ENCODE measurements at places on chromosomes 2 and 18.

- DNase-seq, result no peak
Observed at GRCh38 chr2:67213270-67213670, 183.9 kb upstream of the ETAA1 start.

- no peak for DNase-seq
Observed at GRCh38 chr2:75277111-75277510, 77.8 kb upstream of the TACR1 start.

DNA sequence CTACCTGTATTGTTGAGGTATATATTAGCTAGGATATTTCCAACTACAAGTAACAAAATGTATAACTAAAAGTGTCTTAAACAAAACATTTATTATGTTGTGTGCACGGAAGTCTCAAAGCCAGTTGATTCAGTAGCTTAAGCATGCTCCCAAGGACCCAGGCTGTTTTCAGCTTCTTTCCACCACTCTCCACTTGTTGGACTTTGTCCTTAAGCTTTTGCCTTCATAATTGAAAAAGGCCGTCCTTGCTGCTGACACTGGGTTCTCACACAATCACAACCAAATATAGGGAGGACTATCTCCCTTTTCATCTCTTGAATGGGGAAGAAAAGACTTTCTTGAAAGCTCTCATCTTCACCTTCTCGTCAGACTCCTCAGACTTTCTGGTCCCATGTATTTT lies 12.2 kb upstream of the NEMP2 start:
- DNase-seq, result no peak

- no peak for DNase-seq
Observed at GRCh38 chr2:177678939-177679338, 286.4 kb downstream of the AGPS start.

GRCh38 chr2:101368376-101368775 lies 18.9 kb downstream of the CREG2 start:
- DNase-seq, result no peak

DNA sequence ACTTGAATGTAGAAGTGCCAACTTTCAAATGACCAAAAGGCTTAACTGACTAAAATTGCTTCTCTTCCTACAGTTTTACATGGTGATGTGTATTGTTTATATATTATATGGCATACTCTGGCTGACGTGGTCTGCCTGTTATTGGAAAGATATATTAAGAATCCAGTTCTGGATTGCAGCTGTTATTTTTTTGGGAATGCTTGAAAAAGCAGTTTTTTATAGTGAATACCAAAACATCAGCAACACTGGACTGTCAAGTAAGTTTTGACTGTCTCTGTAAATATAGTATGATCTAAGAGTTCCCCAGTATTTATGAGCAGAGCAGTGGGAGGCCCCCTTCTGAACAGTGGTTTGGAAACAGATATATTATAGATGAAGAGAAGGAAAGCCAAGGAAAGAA lies 26.2 kb downstream of the TMEM87B start:
- no peak for DNase-seq

GRCh38 chr2:9473308-9473984 lies 905 bp upstream of the IAH1 start:
- no peak for DNase-seq

GRCh38 chr18:52001106-52001505 lies 338.9 kb upstream of the DCC start:
- DNase-seq, result no peak

DNA sequence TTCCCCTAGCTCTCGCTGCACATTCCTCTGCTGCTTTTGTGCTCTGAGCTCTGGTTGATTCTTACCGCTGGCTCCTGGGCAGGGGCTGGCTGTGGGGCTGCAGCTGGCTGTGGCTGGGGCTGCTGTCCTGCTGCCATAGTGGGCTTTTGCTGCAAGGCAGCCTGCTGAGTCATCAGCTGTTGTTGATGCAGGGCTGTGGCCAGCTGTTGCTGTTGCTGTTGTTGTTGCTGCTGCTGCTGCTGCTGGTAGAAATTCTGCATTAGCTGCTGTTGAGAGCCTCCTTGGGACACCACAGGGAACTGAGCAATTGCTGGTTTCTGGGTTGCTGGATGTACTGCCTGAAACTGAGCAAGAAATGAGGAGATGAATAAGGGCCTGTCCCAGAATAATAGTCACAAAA lies 77.2 kb upstream of the NFU1 start:
- DNase-seq, result no peak

DNA sequence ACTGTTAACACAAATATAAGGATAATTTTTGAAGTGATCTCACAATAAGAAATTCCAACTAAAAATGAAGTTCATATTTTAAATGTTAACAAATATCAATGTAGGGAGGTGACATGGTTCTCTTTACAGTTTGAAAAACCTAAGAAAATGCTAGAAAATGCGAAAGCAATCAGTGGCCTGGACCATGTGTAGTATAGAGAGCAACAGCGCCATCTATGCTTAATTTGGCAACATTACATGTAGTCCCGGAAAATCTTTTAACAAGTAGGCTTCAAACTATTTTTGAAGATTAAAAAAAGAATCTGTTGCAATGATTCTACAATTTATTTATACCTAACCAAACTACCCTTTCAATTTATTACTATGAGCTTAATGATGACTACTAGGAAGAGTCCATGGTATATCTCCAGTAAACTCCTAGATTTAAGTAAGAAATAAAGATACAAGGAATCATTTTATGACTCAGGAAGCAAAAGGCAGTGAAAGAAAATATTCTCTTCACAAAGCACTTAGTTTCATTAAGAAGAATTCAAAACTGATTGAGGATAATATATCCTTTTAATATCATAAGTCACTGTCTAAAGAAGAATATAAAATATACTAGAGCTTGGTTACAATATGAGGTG lies 33.3 kb downstream of the NDUFA10 start:
- DNase-seq, result peak; percentile 45

- no peak for DNase-seq
Observed at GRCh38 chr2:188050726-188051125, 240.9 kb upstream of the GULP1 start.

DNA sequence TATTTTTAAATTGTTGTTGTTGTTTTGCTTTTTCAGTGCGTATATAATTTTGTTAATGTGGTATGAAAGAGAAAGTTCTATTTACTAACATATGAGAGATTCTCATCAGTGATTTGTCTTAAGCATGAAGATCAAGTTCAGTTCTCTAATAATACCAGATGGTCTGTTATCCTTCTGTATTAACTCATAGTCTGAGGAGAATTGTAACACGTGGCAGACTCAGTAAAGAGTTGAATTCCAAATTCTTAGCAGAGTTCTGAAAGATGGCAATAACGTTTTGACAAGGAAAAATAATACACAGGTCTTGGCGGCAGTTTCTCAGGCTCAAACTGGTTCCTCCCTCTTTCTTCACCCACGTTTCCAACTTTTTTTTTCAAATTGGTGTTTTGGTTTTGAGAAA lies 17.2 kb upstream of the COL3A1 start:
- DNase-seq, result no peak

DNA sequence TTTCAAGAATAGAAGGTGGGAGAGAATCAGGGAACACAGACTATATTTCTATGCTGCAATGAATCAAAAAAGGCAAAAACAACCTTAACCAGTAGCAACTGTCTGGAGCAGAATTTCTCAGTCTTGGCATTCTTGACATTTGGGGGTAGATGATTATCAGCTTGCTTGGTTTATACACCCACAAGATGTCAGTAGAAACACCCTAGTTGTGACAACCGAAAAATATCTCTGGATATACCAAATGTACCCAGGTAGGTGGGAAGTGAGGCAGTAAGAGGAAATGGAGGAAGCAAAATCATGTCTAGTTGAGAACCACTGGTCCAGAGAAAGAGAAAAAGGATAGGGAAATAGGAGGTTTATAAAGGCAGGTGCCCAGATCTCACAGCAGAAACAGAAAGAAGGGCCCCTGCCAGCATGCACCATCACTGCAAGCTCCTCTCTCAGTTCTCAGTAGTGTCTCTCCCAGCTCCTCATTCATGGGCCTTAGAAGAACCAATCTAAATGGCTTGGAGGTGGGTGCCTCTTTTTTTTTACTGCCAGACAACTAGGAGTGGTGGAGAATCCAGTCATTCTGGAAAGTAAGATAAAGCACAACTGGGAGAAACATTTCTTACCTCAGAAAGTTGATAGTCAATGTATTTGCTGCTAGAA lies 50.4 kb downstream of the MBD2 start:
- DNase-seq, result no peak

- no peak for DNase-seq
Observed at GRCh38 chr2:24763843-24764242, 29.3 kb downstream of the PTRHD1 start.

- no peak for DNase-seq
Observed at GRCh38 chr2:24832521-24832920, 39.3 kb downstream of the CENPO start.

DNA sequence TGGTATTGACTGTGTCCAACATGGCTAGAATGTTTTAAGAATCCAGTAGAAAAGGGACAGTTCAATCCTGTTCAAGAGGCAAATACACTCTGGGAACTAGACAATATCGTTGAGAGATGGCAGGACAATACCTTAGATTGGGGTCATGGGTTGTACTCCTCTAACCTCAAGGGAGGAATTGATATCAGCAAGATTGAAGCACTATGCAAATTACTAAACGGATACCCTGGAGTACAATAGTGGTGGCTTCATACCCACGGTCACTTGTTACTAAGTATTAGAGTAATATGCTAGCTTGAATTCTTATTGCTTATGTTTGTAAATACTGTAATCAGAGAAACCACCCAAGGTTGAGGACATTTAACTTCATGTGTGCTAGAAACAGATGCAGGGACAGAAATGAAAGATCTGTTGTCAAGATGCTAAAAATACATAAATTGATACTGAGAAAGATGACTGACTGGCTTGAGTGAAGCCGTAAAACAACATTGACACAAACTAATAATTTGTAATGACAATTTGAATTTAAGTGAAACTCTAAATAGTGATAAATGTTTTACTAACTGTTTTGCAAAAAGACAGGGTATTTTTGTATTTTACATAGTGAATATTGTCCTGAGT lies 73.3 kb downstream of the KCNJ3 start:
- no peak for DNase-seq

DNA sequence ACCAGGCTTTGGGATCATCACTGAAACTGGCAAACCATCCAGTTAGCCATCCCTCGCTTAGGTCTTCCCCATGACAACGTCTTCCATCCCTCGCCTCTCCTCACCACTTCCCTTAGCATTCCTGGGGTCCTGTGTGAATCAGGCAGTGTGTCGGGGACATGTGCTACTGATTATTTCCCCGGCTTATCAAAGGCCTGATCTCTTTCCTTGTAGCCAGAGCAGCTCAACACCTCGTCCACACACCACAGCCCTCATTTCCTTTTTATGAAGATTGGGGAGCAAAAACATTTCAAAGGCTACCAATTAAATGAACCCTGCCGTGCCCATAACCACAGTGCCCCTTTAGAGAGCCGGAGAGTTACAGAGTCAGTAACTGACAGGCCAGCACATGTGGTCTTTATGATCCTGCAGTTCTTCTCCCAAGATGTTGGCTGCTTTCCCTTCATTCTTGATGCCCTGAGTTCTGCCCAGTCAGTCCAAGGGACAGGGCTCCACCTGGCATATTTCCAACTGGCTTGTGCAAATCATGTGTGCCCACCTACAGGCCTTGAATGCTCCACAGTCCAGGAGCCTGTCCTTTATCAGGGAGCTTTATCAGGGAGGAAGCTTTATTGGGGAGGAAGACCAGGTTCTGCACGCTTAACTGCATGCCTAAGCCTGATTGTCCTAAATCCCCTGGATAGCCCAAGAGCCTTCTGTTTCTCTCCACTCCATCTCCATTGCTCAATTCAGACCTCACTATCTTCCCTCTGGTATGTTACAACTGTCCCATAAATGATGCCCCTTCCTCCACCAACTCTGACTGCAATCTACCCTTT lies 343.1 kb downstream of the CYRIA start:
- DNase-seq, result no peak

- no peak for DNase-seq
Observed at GRCh38 chr2:109601783-109602182, 12.0 kb downstream of the SEPTIN10 start.

- no peak for DNase-seq
Observed at GRCh38 chr2:187078297-187078696, 229.3 kb upstream of the ZSWIM2 start.

- no peak for DNase-seq
Observed at GRCh38 chr18:48828691-48829442, 121.9 kb downstream of the SMAD7 start.

DNA sequence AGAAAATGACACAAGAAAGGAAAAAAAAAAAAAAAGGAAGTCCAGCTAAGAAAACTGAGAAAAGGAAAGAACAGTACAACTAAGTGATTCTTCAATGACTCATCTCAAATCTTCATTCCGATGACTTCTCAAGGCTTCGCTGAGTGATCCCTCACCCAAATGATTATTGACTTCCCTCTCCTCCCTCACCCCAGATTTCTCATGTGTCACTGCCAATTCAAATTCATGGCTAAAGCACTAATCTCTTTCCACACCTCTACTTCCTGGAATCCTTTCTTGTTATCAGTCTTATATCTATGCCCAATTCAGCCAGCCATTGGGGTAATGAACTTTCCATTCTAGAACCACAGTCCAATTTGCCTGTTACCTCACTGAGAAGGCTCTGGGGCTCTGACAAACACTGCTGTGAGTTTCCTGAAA lies 7.2 kb upstream of the ABCB11 start:
- no peak for DNase-seq

GRCh38 chr2:236940916-236941520 lies 144.7 kb upstream of the COPS8 start:
- no peak for DNase-seq

DNA sequence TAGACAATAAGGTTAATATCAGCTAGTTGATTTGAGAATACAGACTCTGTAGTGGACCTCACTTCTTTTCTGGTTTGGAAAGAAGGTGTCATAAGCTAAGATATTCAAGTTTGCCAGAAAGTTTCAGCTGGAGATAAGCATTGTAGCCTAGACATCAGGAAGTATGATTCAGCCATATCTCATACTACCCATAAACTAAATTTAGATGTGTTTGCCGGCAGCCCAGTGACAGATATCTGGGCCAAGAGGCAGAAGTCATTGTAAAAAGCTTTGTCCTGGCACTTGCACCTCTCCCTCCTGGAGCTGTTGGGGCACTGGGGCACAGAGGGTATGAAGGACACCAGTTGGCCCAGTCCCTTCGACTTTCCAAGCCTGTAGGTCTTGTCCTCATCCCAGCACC lies 128.0 kb downstream of the EPHA4 start:
- DNase-seq, result no peak

- no peak for DNase-seq
Observed at GRCh38 chr2:176488431-176488830, 219.2 kb downstream of the MTX2 start.

- DNase-seq, result no peak
Observed at GRCh38 chr2:188824125-188824524, 150.0 kb upstream of the COL3A1 start.

- DNase-seq, result no peak
Observed at GRCh38 chr2:189483571-189483970, 42.3 kb downstream of the WDR75 start.

DNA sequence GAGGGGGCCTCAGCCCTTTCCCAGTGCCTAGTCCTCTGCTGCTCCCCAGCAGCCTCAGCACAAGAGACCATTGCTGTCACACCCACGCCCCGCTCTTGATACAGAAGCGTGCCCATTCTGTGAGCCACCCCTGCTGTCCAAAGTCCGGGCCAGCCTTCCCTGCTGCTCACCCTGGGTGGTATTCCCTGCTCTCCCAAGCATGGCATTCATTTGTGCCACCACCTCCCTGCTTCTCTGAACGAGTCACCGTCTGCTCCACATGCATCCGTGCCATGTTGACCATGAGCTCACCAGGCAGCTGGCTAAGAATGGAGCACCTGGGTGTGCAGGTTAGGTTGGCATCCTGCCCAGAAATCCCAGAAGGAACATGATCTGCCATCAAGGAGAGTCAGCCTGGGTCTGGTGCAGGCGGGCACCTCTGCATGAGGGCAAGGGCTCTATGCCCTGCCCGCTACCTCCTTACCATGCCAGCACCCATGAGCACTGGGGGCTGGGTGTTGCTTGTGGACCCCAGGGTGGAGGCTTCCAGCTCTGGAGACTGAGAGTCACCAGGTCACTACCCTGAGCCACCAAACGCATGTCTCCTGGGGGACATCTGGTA lies 63.0 kb downstream of the TWIST2 start:
- DNase-seq, result peak; percentile 0

All from NCI-H510A treated with DMSO at 0.1 percent for 48 hours (cell line).